ENCODE measurements at places on chromosomes 2 and 18.

DNA sequence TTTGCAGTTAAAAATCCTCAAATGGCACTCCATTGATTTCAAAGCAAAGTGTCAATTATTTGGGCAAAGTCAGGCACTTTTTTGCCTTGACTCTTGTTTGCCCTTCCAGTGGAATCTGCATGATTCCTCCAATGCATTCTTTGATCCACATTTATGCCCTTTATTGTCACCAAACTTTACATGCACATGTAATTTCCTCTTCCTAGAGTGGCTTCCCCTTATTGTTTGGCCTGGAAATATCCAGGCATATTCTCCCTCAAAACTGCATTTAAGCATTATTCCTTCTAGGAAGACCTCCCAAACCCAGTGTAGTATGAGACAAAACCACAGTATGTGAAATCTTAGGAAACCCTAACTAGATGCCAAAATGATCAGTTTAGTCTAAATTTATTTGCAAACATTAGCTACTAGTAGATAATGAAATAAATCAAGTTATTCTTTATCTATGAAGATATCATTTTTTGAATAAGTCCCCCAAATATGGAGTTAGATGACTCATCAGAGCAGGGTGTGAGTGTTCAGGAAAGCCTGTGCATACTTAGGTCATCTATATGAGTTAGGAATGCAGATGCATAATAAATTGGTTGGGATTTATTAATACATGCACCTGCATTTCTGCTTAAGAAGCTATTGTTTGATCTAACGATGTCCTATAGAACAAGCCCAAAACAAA, 433.3 kb upstream of the TCF4 start:
- DNase-seq = no peak

DNA sequence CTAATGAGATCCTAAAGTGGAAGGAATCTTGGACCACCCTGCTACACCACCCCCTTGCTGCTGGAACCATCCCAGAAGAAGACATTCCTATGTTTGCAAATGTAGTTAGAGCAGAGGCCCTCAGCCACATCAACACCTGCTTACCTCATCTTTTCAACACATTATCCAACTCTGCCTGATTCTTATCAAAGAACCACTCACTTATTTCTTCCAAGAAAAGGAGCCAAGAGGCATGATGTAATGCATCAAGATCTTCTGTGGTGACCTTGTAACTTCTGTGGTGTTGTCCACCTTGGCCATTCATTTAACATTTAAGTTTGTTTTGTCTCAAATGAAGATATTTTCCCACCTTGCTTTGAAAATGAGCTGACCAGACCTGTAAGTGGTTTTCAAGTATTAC, 338.1 kb downstream of the CTNNA2 start:
- DNase-seq = no peak

DNA sequence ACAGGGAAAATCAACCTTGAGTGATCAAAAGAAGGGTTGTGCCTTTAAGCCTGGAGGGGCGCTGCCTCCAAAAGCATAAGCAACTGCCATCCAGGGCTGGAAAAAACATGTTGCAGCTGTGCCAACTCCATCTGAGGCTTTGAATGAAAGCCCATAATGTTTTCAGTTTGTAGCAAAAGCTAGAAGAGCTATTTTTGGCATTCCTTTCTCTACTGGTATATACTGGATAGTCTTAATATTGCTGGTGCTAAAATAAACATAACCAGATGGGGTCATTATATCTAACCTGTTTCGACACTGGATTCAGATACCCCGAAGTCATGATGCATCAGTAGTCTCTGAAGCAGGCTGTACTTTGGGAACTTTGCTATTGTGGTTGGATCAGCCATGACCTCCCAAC, 25.1 kb downstream of the ANXA4 start:
- DNase-seq = no peak

- no peak for DNase-seq
These were observed 5.8 kb upstream of the D2HGDH start for GRCh38 chr2:241728627-241729026.

GRCh38 chr2:56571074-56571473, 387.3 kb downstream of the CCDC85A start:
- no peak for DNase-seq

GRCh38 chr2:236555481-236555880, 14.1 kb upstream of the ACKR3 start:
- no peak for DNase-seq

DNA sequence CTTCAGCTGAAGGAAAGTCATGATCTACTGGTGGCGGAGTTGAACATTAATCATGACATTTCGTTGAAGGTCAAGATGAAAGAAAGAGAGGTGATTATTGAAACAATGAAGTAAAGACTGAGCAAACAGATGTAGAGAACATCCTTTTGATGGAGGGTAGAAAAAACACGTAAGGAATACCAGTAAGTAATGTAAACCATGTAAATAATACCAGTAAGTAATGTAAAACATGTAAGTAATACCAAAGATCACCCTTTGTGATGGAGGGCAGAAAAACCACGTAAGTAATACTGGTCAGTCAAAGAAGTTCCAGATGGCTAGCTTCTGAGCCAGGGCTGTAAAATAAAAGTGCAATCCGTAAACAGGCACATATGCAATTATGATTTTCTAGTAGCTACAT, 1387.7 kb downstream of the SUCLG1 start:
- no peak for DNase-seq

DNA sequence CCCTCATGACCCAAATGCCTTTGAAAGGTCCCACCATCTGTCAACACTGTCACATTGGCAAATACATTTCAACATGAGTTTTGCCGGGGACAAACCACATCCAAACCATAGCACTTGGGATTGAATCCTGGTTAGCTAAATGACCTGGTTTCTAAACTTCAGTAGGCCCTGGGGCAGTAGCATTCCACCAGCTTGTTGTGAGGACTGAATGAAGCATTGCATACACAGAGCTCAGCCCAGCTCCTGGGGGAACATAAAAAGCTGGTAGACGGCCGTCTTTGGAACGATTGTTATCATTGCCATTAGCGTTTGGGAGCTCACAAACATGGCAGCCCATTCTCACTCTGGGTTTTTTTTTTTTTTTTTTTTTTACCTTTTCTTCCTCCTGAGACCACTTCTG, 57.5 kb upstream of the CXCR4 start:
- DNase-seq = no peak

DNA sequence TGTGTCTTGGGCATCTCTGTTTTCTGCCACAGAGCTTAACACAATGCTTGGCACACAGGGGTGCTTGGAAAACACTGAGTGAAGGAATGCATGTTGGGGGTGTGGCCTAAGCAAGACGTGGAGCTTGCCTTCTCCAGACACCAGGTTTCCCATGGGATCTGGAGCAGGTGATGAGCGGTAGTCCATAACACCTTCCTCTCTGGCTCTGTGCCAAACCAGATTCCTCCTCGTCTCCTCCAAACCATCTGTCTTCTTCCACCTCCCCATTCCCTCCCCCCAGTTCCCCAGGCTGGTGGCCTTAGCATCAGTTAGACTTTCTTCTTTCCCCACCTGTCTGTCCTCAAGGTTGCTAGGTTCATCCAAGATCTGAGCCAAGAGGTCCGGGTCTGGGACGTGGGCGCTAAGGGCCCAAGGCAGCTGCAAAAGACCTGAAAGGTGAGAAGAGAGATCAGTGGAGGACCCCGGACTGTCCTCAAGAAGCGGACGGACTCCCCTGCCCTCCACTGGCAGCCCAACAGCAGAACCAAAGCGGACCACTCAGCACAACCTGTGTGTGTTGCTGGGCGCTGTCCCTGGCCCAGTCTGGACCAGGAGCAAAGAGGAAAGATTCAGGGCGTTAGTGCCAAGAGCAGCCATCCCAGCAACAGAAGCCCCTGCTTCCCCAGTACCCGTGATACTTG, 1.2 kb upstream of the ITM2C start:
- DNase-seq = no peak

DNA sequence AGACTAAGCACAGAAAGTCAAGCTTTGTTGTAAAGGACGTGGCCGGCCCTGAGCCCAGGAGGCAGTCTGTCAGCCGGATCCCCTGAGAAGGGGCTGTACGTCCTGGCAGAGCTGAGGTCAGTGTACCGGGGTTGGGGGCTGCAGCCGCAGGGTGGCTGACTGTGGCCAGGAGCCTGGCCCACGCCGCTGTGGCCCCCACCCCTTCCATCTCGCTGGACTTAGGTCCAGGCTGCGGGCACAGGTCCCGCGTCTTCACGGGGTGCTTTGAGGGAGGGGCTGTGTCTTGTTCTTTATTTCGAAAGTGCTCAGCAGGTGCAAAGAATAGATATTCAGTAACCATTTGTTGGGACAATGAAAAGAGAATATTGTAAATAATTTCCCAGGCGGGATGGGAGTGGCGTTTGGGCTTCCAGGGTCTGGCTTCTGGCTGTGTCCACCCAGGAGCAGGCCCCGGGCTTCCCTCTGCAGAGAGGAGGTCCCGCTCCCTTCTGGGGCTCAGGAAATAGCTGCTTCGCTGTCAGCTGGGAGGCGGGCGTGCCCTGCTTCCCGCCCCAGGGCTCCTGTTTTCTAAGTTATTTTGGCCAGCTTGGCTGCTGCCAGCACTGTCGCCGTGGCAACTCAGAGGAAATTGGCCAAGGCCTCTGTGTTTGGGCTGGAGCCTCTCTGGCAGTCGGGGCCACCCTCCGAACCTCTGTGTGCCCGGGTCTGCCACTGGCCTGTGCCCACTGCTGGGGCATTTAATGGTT, 7.4 kb downstream of the NFATC1 start:
- peak; percentile 85 for DNase-seq

GRCh38 chr2:101622210-101623030, 75.1 kb upstream of the MAP4K4 start:
- DNase-seq = no peak

GRCh38 chr18:57813245-57813644, 10.1 kb upstream of the ATP8B1 start:
- no peak for DNase-seq

GRCh38 chr2:150909613-150910012, 352.1 kb downstream of the RBM43 start:
- no peak for DNase-seq

DNA sequence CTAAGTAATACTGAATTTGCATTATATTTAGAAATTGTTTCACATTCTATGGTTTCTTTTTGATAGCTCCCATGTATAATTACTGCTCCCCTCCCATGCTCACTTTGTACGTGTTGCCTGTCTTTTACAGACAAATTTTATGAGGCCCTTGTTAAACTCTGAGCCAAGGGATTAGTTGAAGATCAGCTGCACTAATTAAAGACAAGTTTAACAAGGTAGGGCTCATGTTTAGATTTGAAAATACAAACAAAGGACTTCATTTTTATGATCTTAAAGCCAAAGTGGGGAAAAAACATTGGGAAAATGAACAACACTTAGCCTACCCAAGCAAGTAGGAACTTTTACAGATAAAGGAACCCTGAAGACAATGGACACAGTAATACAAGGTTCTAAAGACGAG, 46.2 kb downstream of the ARHGAP28 start:
- no peak for DNase-seq

- no peak for DNase-seq
These were observed 773.7 kb upstream of the RAB6C start for GRCh38 chr2:129205766-129206165.

DNA sequence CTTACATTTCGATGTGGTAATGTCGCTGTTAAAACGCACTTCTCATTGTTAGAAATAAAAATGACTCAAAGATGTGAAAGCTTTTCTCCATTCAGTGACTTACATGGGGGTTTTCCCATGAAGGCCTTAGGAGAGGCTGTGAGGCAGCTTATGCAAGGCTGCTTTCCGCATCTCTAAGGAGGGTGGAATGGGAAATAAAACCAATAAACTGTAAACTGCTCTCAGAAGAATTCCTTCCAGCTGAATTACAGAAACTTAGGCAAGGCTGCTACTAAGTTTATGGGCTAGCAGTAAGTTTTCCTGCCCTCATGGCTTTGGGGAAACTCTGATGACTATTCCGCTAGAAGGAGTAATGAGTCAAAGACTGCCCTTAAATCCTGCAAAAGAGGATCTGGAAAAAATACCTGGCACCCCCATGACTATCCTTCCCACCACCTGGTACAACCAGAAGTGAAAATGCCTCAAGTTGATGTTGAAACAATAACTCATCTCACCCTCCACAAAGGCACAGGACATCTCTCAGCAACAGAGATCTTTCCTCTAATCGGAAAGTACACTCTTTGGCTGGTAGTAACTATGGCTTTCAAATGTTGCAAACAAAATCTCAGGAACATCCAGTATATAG, 97.7 kb upstream of the SMAD7 start:
- no peak for DNase-seq

DNA sequence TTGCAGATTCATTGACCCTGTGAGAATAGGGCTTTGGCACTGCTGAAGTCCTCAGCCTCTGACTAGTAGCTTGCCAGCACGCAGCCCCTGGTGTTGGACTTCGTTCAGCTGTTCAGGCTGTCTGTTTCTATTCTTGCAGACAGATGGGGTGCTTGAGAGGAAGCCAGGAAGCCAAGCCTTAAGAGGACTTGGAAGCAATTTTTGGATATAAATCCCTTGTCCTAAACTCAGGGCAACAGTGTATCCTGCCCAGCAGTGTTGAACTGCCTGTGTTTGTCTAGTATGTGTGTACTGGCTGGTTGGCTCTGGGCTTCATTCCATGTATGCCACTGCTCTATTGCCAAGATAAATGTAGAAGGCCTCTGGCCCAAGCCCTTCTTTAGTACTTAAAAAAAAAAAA, 108.6 kb downstream of the COMMD1 start:
- DNase-seq = peak; percentile 3

DNA sequence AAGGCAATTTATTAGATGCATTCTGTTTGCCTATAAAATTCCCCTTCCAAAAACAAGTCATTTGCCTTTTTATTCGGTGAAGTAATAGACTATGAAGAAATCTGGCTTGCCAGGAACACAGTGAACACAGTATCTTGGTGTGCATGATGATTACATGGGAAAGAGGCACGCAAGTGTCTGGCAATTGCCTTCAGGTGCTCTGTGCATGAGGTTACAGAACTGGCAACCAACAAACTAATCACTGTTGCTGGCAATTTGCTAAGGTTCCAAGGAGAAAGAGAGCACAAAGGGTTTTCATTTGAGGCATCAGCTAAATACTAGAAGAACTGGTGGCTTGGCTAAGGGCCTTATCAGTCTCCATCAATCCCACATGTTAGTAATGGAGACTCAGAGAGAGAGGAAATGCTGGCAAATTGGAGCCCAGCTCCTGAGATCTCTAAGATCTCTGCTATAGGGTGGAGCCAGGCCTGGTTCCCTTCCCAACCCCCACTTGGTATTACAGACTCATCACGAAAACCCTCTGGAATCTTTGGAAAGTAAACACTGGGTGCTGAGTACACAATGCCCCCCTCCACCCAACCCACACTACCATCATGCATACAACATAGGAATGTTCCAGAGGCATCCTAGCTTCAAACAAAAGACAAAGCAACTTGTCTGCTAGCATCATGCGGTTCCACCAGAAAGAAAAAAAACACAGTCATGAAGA, 10.4 kb downstream of the RNF152 start:
- no peak for DNase-seq

DNA sequence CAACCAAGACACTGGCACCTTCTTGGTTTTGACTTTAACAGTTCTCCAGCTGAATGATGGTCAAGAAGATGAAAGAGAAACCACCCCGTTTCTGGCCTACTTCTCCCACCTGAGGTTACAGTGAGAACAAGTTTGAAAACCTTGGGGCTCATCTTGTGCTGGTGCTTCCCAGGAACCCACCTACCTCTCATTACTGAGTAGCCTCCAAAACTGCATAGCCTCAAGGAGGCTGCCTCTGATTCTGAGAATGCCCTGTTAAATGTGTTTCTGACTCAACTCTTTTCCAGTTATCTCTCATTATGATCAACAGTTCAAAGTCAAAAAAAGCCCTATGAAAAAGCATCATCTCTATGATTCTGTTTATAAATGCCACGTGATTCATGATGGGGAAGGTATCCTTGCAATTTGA, 121.9 kb downstream of the CACNB4 start:
- DNase-seq = no peak

- no peak for DNase-seq
These were observed 93.4 kb upstream of the MEX3C start for GRCh38 chr18:51290860-51291259.

Measured in COR-L47 (cell line).